Activated CD4-positive, alpha-beta T cell treated with anti-CD3 and anti-CD28 coated beads, Interleukin-2, amount 10 ng/mL, durations not matched to agents 7 days and 5 days (primary cell): ENCODE measurements at places on chromosomes 7 and 10.

- DNase-seq, result no peak
These were observed 953.9 kb downstream of the TYW1 start for GRCh38 chr7:67950321-67951083.

GRCh38 chr10:76086761-76087639, 655.6 kb downstream of the LRMDA start:
- no peak for DNase-seq

DNA sequence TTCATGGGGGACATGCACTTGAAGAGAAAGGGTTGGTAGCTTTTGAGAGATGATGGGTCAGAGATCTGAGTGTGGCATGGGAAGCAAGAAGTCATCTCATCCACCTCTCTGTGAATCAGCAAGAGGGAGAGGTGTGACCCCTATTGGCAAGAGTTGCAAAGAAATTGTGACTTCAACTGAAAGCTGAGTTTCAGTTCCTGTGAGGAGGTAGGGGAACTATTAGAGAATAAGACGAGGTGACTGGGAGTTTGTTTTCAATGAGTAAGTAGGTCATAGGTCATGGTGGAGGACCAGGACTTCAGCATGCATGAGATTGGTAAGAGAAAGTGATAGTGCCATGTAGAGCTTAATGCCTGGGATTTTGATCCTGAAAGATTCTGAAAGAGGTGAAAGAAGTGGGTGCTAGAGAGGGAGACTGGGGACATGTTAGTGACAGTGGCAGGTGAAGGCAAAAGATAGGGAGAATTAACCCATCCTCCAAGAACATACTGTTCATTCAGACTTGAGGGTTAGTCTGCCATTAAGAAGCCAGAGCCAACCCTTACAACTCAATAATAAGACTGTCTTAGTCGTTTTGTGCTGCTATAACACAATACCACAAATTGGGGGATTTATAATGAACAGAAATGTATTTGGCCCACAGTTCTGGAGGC, 75.5 kb upstream of the CAPZA2 start:
- peak; percentile 14 for DNase-seq

DNA sequence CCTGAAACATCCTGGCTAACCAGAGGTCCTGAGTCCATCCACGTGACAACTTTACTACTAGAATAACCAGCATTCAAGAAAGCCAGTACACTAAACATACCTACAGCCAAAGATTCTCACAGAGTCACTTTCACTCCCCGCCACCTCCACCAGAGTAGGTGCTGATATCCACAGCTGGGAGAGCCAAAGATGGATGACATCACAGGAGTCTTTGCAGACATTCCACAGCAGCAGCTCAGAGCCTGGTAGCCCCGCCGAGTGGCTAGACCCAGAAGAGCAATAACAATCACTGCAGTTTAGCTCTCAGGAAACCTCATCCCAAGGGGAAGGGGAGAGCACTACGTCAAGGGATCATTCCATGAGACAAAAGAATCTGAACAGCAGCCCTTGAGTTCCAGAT, 13.5 kb upstream of the ADAM22 start:
- DNase-seq, result no peak

GRCh38 chr10:115941361-115941771, 331.6 kb downstream of the GFRA1 start:
- DNase-seq, result no peak

DNA sequence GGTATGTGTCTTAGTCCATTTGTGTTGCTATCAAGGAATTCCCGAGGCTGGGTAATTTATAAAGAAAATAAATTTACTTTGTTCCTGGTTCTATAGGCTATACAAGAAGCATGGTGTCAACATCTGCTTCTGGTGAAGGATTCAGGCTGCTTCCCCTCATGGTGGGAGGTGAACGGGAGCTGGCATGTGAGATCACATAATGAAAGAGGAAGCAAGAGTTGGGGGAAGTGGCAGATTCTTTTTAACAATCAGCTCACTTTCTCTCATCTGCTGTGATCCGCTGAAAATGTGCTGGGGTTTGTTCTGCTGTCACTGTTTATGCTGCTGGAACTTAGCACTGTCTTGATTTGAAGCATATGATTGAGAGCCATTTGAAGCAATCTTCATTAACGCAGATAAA, 730.0 kb upstream of the SORCS1 start:
- DNase-seq, result no peak
